ENCODE measurements at places on chromosomes 5 and 9.

- no peak for DNase-seq
Measured at GRCh38 chr5:28880936-28881335, 1842.5 kb upstream of the CDH9 start.

- no peak for DNase-seq
Measured at GRCh38 chr9:112125951-112126388, 49.1 kb downstream of the SUSD1 start.

- DNase-seq: no peak
Measured at GRCh38 chr9:123322273-123323195, 33.5 kb upstream of the CRB2 start.

GRCh38 chr9:121890746-121891145 lies 202.4 kb downstream of the TTLL11 start:
- no peak for DNase-seq

GRCh38 chr9:69532396-69532795 lies 139.8 kb downstream of the APBA1 start:
- no peak for DNase-seq

DNA sequence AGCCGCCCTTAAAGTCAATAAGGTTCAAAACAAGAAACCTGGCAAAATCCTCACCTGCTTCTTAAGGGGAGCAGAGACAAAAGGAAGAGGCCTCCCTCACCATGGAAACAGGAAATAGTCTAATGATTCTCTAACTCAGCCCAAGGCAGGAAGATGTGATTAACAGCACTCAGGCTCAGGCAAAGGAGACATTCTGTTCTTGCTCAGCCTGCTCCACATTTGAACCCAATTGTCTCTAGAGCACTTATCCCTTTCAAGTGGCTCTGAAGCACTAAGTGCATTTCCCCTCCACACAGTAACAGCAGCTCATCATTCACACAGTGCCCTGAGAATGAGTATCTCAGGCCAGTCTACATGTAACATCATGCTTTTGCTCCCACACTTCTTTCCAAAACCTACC lies 72.3 kb downstream of the NIPSNAP3B start:
- DNase-seq: no peak

DNA sequence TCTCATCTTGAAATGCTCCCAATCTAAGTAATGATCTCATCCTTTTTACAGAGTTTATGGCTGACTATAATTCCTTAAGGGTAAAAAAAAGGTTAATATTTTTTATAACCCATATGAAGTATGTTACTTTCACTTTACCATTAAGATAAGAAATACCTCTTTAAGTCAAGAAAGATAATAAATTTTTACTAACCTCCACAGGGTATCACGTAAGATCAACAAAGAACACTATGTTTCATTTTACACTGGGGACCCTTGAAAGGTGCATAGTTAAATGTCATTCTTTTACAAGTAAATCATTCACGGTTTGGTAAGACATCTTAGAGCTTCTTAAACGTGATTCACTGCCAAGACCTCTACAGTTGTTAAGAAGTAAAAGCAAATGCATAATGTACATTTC lies 472.7 kb upstream of the CDH9 start:
- no peak for DNase-seq

- DNase-seq: no peak
Measured at GRCh38 chr5:53782620-53783019, 222.2 kb downstream of the NDUFS4 start.

DNA sequence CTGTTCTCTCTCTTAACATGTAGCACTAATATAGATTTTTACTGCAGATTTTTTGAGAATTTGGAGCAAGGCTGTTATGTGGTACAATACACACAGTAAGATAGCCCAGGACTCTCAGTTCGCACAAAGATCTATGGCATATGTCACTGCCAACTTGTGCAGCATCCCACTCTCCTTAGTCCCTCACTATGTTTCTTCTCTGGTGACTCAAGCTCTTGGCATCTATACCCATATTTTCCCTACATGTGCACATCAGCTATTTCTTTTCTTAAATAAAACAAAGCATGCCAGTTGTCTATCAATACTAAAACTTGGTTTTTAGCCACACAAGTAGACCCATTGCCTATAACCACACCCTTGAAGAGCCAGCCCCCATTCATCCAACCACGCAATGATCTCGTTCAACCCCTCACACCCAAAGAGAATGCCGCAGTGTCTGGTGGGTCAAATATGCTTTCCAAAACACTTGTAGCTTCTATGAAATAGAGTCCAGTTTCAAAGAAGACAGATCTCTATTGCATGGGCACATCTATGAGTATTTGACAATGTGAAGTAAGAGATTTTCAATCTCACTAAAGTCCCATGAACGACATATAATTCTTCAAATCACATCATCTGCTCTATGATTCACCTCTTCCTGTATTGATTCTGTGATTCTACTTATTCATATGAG lies 18.2 kb upstream of the IL7R start:
- DNase-seq: no peak

DNA sequence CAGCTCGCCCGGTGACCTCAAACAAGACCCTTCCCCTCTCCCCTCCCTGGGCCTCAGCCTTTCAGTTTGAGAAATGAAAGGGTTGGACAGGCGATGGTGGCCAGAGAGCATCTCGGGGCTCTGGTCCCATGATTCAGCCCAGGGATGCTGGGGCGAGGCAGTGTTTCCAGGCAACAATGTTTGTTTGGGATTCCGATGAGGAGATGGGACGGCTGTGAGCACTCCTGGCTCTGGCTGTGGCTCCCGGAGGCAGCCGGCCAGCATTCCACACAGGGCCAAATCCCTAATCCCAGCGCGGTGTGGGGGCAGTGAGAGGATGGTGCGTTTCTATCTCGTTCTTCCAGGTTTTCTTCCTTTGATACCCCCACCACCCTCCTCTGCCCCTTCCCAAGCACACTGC lies 66.0 kb downstream of the HMCN2 start:
- no peak for DNase-seq

GRCh38 chr5:54528633-54529209 lies 11.2 kb downstream of the SNX18 start:
- no peak for DNase-seq

DNA sequence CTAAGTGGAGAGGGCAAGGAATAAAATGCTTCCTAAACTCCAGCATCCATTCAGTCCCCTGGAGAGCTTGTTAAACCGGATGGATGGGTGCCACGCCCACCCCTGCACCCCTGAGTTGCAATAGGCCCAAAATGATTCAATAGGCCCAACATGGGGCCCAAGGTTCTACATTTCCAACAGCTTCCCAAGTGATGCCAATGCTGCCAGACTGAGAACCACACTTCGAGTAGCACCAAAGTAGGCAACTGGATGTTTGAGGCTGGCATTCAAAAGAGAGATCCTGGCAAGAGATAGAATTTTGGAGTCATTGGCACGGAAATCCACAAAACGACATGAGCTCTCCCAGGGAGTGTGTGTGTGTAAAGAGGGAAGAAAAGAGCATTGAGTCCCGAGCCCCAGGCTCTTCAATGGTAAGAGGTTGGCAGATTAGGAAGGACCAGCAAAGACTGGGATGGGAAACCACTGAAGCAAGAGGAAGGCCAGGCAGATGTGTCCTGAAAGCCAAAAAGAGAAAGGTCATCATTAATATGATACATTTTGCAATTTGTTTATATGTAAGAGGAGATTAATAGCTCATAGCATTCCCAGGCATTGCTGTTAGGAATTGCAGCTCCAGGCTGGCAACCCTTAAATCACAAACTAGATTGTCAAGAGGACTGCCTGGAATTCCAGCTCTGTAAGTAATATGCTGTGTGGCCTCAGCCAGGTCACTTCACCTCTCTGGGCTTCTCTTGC lies 130.6 kb downstream of the KCNIP1 start:
- no peak for DNase-seq

- no peak for DNase-seq
Measured at GRCh38 chr9:31629292-31629691, 755.2 kb upstream of the ACO1 start.

GRCh38 chr5:123359454-123360200 lies 63.6 kb downstream of the CEP120 start:
- no peak for DNase-seq

GRCh38 chr9:136022731-136023409 lies 61.7 kb upstream of the UBAC1 start:
- DNase-seq: no peak

DNA sequence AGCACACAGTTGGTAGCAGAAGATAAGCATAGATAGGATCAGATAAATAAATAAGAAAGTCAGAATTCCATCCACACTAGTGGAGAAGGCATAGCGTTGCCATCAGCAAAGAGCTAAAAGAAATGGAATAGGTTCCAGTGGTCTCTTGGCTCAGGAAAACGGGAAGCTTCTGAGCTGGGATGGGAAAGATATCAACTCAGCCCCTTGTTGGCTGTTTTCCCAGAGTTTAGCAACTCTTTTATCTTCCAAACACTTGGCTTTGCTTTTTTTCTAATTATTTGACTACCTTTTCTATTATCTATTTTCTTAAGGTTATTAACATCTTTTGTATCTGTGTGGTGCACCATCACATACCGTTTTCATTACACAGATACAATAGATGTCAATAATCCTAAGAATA lies 445.7 kb upstream of the TRPC7 start:
- no peak for DNase-seq

DNA sequence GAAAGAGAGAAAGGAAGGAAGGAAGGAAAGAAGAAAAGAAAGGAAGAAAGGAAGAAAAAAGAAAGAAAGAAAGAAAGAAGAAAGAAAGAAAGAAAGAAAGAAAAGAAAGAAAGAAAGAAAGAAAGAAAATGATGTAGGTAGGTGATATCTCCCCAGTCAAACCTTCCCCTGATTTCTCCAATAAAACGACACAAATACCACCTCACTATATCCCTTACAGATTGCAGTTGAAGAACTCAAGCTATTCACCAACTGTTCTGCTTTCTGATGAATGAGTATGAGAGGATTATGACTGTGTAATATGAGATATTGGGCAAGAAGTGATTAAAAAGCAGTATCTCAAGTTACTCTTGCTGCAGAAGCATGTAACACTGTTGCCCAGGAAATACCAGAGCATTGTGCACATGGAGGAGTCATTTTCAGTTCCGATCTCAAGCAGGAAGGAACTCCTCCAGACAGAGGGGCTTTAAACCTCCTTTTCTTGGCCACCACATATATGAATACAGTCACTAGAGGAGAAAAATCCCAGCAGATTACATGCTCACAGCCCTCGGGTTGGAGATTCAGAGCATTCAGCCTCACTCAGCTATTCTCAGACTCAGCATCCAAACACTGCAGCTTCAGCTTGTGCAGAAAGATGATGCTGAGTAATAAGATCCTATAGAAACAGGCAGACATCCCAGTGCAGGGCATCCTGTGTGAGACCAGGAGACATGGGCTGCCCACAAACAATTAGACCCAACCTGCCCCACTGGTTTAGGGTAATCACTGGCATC lies 61.4 kb downstream of the UGCG start:
- DNase-seq: no peak

GRCh38 chr5:130135506-130135905 lies 231.2 kb downstream of the CHSY3 start:
- no peak for DNase-seq

GRCh38 chr9:136311051-136312008 lies 7.4 kb upstream of the CCDC187 start:
- DNase-seq: no peak

- no peak for DNase-seq
Measured at GRCh38 chr5:171969288-171969880, 37.1 kb downstream of the FBXW11 start.

GRCh38 chr9:114172981-114173833 lies 17.9 kb downstream of the COL27A1 start:
- DNase-seq: no peak

All from stimulated activated CD8-positive, alpha-beta memory T cell treated with anti-CD3 and anti-CD28 coated beads, Interleukin-15, amount 100 ng/mL, for 24 hours (primary cell).